ENCODE measurements at places on chromosomes 13 and 19. TPM values are rescaled to one million over a fixed set of nuclear protein-coding genes. Genes with fewer than 3 reads are reported as not detected.

Gene MAST1
- total RNA-seq = 0.27 TPM

Gene ZNF541
- not detected for total RNA-seq

Gene ZNF20
- 9.7 TPM for total RNA-seq

Gene KLK5
- not detected for total RNA-seq

GRCh38 chr13:102993348-102993747, 72.9 kb downstream of the SLC10A2 start:
- no peak overlapping the region for H3K27ac ChIP-seq
- no peaks in the 10 kb centered on the region for H3K4me1 ChIP-seq
- no peak overlapping the region for H3K4me3 ChIP-seq
- DNase-seq = no peak
- no peaks in the 10 kb centered on the region for H3K27me3 ChIP-seq

- H3K4me1 ChIP-seq = peaks cover 14% of the 10 kb centered on the region
- H3K27ac ChIP-seq = no peak overlapping the region
- H3K36me3 ChIP-seq = peaks cover 39% of the 10 kb centered on the region
- no peak overlapping the region for H3K4me3 ChIP-seq
Measured at GRCh38 chr19:17103177-17103576, 27.6 kb downstream of the MYO9B start.

DNA sequence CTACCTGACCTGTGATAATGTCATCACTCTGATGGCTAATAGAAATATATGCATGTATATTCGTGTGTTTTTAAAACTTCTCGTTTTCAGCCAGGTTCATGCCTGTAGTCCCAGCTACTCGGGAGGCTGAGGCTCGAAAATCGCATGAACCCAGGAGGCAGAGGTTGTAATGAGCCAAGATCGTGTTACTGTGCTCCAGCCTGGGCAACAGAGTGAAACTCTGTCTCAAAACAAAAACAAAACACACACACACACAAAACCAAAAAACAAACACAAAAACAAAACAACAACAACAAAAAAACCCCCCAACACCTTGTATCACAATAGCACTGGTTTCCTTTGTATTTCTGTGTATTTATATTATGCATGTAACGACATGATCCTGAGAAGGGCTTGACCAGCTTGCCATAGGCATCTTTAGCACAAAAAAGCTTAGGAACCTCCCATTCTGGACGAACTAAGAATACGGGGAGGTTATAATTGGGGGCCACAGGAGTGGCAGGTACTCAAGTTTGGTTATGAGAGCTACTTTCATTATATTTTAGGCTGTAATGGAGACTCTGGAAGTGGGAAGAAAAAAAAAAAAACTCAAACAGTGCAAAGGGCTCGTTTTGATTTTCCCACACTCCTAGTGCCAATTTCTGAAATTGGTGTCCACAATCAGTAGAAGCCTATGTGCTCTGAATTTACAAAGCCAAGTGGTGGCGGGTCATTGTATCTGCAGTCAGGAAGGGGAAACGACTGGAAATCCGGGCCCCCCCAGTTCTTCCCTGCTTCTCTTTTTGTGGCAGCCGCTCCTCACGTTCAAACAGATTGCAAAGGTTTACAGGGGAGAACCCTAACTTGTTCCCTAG, 1.2 kb upstream of the ACP7 start:
- DNase-seq = no peak
- H3K36me3 ChIP-seq = no peaks in the 10 kb centered on the region
- H3K4me3 ChIP-seq = no peak overlapping the region
- H3K27ac ChIP-seq = no peak overlapping the region

GRCh38 chr13:51844862-51845573, at the start of gene TMEM272:
TMEM272 (minus strand) TSS chr13:51845177; CDS start chr13:51838530, 6,647 bp downstream.
- peak within 1 kb of the TSS; percentile 70 for H3K4me3 ChIP-seq
- no peaks in the 10 kb centered on the region for H3K36me3 ChIP-seq
- H3K27me3 ChIP-seq = no peaks in the 10 kb centered on the region
- peak within 1 kb of the TSS; percentile 55 for H3K27ac ChIP-seq

DNA sequence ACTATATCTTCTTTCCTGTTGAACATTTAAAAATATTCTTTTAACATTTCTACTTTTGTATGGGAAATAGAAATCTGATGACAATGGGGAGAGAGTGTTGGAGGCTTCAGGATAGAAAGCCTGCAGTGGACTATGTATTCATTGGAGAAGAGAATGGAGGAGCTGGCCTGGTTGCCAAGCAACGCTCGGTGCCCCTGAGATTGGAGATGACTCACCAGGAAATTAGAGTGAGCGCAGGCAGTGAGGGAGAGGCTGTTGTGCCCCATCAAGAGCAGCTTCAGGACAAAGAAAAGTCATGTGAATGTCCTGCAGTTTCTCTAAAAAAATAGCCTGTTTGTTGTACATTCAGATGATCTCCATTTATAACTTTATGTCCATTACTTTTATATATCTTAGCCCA, 48.7 kb upstream of the ZNF835 start:
- H3K36me3 ChIP-seq = no peaks in the 10 kb centered on the region
- no peak overlapping the region for H3K27ac ChIP-seq
- peak; percentile 12 for DNase-seq
- no peaks in the 10 kb centered on the region for H3K27me3 ChIP-seq

- H3K36me3 ChIP-seq = peaks cover 32% of the 10 kb centered on the region
- H3K4me1 ChIP-seq = no peaks in the 10 kb centered on the region
- H3K27ac ChIP-seq = no peak overlapping the region
- no peak overlapping the region for H3K4me3 ChIP-seq
- DNase-seq = no peak
Measured at GRCh38 chr19:5697890-5698634, 8.0 kb downstream of the RPL36 start.

GRCh38 chr13:102868366-102868936, 22.6 kb downstream of the ERCC5 start:
- H3K4me1 ChIP-seq = no peaks in the 10 kb centered on the region
- no peak overlapping the region for H3K27ac ChIP-seq

- no peaks in the 10 kb centered on the region for H3K27me3 ChIP-seq
- no peak overlapping the region for H3K4me3 ChIP-seq
- no peak for DNase-seq
- H3K27ac ChIP-seq = no peak overlapping the region
- no peaks in the 10 kb centered on the region for H3K4me1 ChIP-seq
Measured at GRCh38 chr13:68030152-68030809, 800.1 kb upstream of the PCDH9 start.

- H3K4me1 ChIP-seq = peaks cover 66% of the 10 kb centered on the region
- peaks cover 36% of the 10 kb centered on the region for H3K36me3 ChIP-seq
- H3K27me3 ChIP-seq = no peaks in the 10 kb centered on the region
- H3K27ac ChIP-seq = no peak overlapping the region
Measured at GRCh38 chr19:55253842-55254624, 4.8 kb downstream of the PPP6R1 start.
